ENCODE measurements at places on chromosomes 4 and X. TPM values are rescaled to one million over a fixed set of nuclear protein-coding genes. Genes with fewer than 3 reads are reported as not detected.

- ATAC-seq: no peak
Observed at GRCh38 chrX:7071390-7071789, 76.1 kb upstream of the STS start.

DNA sequence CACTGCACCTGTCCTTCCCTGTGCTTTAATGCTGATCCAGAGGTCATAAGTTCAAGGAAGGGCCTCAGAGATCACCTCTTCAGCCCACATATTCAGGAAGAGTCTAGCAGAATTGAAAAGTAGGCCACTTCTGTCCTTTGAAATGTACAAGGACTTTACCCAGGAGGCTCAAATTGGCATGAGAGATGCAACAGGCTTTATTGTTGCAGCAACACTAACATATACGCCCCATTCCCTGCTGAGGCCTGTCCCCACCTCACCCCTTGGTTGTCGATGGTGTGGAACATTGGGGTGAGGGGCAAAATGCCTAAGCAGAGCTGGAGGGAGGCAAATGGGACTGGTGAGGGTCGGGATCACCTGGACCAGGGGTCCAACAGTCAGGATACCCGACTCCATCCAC lies 2.8 kb downstream of the PRAF2 start:
- ATAC-seq: no peak

Gene PROM1
- 0.26 TPM for total RNA-seq

- ATAC-seq: no peak
Observed at GRCh38 chrX:41823402-41823801, 99.4 kb downstream of the GPR82 start.

GRCh38 chr4:41257257-41257901 lies 651 bp downstream of the UCHL1 start:
- ATAC-seq: peak; percentile 66

Gene ARHGAP10
- 11.1 TPM for total RNA-seq

- peak; percentile 87 for ATAC-seq
Observed at GRCh38 chr4:75940692-75941253, at the start of gene NAAA. NAAA (minus strand) TSS chr4:75941013; CDS start chr4:75940949, 64 bp downstream.

GRCh38 chr4:180240670-180241069 lies 2002.5 kb upstream of the TENM3 start:
- no peak for ATAC-seq

GRCh38 chr4:16817286-16817685 lies 81.2 kb downstream of the LDB2 start:
- ATAC-seq: no peak

- ATAC-seq: no peak
Observed at GRCh38 chr4:144202081-144202480, 61.6 kb upstream of the GYPA start.

- peak; percentile 78 for ATAC-seq
Observed at GRCh38 chr4:100189820-100190642, at the start of gene DDIT4L. DDIT4L (minus strand) TSS chr4:100190468; CDS start chr4:100189983, 485 bp downstream.

DNA sequence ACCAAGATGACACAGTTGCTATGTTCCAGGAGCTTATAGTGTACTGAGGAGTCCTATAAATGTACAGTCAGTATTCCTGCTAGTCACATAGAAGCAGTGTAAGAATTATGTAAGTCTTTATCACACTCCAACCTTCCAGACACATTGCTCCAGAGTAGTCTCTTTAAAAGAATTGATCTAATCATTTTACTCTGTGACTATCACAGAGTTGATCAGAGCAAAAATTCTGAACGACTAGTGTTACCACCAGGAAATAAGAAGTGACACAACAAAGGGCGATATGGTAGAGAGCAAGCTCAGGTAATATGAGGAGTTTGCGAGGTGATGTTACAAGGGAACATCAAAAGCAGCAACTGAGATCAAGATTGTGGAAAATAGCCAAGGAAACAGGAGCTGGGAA lies 9.0 kb upstream of the HPF1 start:
- no peak for ATAC-seq

- ATAC-seq: no peak
Observed at GRCh38 chrX:45628041-45628440, 427.4 kb upstream of the DIPK2B start.

- no peak for ATAC-seq
Observed at GRCh38 chrX:150092549-150092948, 154.3 kb upstream of the EOLA2 start.

Gene FAAH2
- 13.2 TPM for total RNA-seq

GRCh38 chr4:143344774-143345173 lies 8.1 kb downstream of the GAB1 start:
- ATAC-seq: no peak

- peak; percentile 91 for ATAC-seq
Observed at GRCh38 chr4:121706595-121707021, 9.8 kb upstream of the ANXA5 start.

Gene CABS1
- total RNA-seq: not detected

DNA sequence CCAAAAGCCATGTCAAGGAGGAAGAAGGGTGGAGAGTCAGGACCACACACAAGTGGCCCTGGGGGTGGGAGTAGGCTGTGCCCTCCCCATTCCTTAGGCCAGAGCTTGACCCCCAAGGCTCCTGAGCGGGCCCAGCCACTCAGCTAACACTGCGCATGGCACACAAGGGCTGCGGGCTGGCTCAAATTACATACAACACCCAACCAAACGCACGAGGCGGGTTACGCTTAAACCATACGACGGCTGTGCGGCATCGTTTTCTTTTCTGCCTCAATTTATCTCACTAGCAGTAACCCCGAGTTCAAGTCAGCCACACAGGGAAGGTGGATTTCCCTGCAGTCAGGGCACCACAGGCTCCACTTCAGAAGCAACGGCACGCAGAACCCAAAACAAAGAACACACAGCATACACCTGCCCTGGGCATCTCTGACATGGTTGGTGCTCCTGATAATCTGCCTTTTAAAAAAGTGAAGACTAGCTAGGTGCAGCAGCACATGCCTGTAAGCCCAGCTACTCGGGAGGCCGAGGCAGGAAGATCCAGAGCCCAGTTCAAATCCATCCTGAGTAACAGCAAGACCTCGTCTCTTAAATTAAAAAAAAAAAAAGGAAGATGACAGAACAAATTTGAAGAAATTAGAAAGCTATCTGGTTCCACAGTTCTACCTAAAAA lies 2.9 kb downstream of the GAK start:
- ATAC-seq: no peak

Gene FREM3
- total RNA-seq: not detected

Gene TRIM61
- total RNA-seq: 1.1 TPM

DNA sequence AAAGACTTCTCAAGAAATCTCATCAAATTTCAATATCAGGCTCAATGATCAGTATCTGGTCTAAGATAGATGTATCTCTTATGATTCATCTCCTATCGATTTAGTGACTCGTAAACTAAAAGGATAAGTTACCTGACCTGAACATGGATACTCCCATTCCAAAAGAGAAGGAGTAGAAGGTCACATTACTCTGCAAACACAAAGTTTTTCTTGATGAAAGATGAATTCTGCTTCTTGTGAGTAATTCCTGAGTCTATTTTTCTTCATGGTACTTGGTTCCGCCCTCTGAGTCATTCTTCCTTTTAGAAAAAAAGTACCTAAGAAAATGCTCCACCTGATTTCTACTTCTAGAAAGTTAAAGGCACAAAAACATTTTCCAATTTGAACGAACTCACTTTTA lies 223.1 kb upstream of the SLIT2 start:
- ATAC-seq: no peak

Gene ARHGAP4
- 147 TPM for total RNA-seq

Gene FAM236A
- total RNA-seq: not detected

GRCh38 chr4:149345424-149345823 lies 470.2 kb downstream of the IQCM start:
- ATAC-seq: no peak

DNA sequence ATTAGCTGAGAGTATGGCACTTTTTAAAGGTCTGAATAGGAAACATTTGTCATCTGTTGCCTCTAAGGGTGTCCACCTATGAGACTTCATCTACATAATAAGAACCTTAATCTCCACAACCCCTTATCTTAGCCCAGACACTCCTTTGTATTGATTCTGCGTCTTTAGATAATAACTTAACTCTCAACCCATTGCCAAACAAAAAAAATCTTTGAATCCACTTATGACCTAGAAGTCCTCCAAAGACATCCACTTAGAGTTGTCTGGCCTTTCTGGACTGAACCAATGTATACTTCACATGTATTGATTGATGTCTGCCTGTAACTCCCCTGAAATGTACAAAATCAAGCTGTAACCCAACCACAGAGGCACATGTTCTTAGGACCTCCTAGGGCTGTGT lies 66.0 kb upstream of the CHRNA9 start:
- ATAC-seq: no peak

- no peak for ATAC-seq
Observed at GRCh38 chrX:149461746-149462145, 43.4 kb downstream of the IDS start.

GRCh38 chr4:105196523-105197145 lies 50.0 kb downstream of the TET2 start:
- ATAC-seq: no peak

- peak; percentile 26 for ATAC-seq
Observed at GRCh38 chrX:13646154-13646549, 6.8 kb upstream of the TCEANC start.

- ATAC-seq: no peak
Observed at GRCh38 chr4:187193141-187193540, 469.5 kb upstream of the FAT1 start.

Gene SHROOM3
- not detected for total RNA-seq

Gene TMPRSS11A
- not detected for total RNA-seq

DNA sequence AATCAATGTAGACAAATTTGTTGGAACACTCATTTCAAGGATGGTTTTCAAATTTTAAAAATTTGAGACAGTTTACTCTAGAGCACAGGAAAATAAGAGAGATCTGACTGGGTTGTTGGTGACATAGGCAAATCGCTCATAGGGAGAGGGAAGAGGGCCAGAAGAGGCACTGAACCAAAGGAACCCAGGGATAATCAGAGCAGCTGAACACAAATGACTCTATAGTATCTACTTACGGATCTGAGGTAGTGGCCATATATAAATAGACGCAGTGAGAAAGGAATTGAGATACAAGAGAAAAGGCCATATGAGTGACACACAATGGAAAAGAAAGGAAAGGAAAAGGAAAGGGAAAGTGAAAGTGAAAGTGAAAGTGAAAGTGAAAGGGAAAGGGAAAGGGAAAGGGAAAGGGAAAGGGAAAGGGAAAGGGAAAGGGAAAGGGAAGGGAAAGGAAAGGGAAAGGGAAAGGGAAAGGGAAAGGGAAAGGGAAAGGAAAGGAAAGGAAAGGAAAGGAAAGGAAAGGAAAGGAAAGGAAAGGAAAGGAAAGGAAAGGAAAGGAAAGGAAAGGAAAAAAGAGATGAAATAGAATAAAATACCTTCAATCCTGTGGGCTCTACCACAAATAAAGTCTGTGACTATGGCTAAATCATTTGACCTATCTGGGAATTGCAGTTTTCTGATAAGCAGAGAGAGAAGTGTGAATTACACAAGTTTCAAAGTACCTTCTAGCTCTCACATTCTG lies 759.2 kb downstream of the DMD start:
- no peak for ATAC-seq

GRCh38 chr4:69104719-69105275 lies 8.5 kb downstream of the UGT2B7 start:
- no peak for ATAC-seq

Gene CYSLTR1
- 0.71 TPM for total RNA-seq

Measured in activated T-helper 17 cell treated with anti-CD3 and anti-CD28 coated beads, Interleukin-2, amount 50 U/mL, for 72 hours (primary cell).